NCI-H2081 (cell line): ENCODE measurements at places on chromosomes 1 and 21.

DNA sequence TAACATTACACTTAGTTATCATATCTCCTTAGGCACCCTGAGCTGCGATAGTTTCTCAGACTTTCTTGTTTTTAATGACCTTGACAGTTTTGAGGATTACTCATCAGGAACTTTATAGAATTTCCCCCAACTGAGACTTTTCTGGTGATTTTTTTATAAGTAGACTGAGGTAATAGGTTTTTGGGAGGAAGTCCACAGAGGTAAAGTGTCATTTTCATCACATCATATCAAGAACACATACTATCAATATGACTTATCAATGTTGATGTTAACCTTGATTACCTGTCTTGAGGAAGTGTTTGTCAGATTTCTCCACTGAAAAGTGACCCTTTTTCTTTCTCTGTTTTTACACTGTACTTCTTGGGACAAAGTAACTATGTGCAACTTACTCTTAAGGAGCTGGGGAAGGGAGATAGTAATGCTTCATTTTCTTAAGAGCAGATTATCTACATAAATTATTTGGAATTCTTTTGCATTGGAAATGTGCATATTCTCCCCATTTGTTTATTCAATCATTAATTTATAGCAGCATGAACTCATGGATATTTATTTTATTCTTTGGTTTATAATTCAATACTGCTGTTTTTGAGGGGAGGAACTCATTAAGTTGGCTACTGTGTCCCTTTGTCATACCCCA is 72.8 kb upstream of the HSD17B7 start:
- no peak for DNase-seq

GRCh38 chr1:21605964-21606705 is 63.0 kb downstream of the RAP1GAP start:
- no peak for DNase-seq

- DNase-seq = no peak
These were observed 2.7 kb downstream of the MOB3C start for GRCh38 chr1:46613661-46614603.

- no peak for DNase-seq
These were observed 688.9 kb upstream of the ADGRL2 start for GRCh38 chr1:81111818-81112217.

DNA sequence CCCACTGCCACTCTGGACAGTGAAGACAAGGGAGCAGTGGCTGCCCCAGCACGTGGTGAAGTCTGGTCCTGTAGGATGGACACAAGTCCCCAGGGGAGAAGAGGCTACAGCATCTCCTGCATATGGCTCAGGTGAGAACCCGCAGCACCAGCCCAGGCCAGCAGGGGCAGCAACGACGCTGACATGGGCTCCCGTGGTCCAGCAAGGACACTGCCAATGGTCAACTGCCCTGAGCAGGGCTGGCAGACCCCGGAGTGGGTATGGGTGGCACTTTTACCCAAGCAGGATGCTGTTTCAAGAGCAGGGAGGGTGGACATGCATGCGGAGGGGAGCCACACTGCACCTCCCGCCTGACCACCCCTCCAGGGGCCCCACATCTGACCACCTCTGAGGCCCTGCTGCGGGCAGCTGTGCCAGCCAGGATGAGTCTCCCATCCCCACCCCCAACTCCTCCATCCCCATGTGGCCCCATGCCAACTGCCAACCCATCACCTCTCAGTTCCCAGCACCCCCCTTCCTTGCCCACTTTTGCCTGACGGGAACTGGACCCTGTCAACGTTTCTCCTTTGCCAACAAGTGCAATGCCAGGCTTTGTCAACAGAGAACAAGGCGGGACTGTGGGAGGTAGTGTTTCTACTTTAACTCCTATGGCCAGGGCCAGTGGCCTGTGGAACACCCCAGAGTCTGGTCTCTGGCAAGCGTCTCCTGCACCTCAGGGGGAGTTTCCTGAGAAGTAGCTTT is 8.6 kb downstream of the MORN1 start:
- peak; percentile 17 for DNase-seq

DNA sequence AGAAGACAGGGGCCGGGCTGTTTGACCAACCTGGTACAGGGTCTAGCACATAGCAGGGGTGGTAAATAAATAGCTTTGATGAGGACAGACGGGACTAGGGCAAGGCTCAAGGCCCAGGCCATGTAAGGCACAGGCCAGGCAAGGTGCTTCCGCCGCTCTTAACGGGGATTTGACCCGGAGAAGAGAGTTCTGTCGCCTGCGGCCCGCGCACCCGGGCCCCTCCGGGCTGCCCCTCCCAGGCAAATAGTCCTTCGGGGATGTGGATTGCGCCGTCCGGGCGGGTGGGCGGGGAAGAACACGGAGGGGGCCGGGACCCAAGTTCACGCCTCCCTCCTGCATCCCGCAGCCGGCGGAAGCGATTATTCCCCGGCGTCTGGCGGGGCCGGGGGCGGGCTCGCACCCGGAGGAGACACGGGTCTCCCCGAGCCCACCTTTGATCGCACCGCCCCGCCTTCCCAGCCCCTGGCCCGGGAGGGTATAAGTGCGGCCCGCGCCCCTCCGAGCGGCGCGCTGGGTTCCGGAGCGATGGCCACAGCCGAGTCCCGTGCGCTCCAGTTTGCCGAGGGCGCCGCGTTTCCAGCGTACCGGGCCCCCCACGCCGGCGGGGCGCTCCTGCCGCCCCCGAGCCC is at the start of gene MIXL1:
TSS of gene MIXL1 (plus strand) at position 508 of the 629 bp plus-strand sequence. CDS start at position 526, 18 bp downstream.
- DNase-seq = no peak

DNA sequence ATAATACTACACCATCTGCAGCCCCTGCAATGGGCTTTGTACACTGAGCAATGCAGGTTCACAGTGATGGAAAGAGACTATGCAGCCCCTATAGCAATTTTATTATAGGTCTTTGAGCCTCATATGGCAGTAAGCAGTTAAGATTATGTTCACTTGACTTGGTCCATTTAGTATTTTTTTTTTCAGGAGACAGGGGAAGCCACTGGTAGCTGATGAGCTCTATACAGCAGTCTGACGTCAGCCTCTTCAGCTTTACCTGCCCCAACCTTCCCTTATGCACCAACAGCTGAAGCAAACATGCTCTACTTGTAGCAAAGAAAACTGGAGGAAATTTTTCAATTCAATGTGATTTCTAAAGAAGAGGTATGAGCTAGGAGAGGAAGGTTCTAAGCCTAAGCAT is 32.2 kb downstream of the AIDA start:
- no peak for DNase-seq

DNA sequence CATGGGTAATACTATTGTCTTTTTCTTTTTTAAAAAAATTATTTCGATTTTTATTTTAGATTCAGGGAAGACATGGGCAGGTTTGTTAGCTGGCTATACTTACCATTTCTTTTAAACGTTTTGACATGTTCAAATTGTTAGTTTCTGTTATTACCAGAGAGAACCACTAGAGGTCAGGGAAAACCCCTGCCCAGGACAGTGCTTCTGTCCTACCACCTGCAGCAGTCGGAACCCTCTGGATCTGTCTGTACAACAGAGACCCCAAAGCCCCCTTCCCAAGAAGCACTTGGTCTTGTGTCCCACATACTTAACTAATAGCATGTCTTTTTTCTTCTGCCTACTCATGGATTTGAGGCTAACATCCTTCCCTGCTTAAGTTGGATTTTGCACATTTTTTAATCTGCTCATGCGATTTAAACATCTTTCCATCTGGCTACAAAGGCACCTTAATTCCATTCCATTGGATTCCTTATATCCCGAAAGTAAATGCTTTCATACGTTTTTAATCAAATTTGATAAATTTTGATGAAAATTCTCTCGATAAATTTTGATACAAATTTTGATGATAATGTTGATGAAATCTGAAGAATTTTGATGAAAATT is 10.0 kb upstream of the C1orf115 start:
- DNase-seq = peak; percentile 63

DNA sequence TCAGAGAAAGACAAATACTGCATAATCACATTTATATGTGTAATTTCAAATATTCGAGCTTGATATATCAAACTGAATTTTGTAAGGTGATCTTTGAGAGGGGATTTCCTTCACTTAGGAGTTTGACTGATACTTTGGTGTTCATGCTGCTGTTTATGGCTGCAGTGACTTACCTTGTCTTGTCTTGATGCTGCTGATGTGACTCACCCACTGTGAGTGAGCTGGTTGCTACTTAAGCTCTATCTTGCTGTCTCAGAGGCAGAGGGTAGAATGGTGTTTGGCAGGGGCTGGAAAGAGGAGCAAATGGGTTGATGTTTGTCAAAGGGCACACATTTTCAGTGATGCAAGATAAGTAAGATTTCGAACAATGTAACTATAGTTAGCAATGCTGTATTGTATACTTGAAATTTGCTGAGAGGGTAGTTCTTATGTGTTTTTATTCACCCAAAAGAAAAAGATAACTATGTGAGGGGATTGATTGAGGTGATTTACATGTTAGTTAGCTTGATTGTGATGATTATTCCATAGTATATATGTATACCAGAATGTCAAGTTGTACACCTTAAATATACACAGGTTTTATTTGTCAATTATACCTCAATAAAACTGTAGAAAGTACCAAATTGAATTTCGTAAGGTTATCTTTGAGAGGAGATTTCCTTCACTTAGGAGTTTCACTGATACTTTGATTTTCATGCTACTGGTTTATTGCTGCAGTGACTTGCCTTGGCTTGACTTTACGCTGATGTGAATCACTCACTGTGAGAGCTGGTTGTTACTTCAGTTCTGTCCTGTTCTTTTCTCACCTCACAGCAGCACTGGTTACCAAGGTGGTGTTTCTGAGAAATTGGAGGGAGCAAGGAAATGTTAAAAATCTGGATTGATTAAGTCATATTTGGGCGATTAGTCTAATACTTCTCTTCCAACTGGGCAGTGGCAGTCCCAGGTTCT is 94.5 kb upstream of the SLC5A9 start:
- no peak for DNase-seq

- no peak for DNase-seq
These were observed 62.5 kb upstream of the BARHL2 start for GRCh38 chr1:90779573-90779972.

GRCh38 chr1:182666706-182667105 is 17.7 kb downstream of the RGS8 start:
- DNase-seq = no peak

GRCh38 chr1:168362991-168363390 is 82.3 kb downstream of the TBX19 start:
- DNase-seq = no peak
